NCI-H2171 treated with DMSO at 0.1 percent for 48 hours (cell line): ENCODE measurements at places on chromosomes 1 and 21.

DNA sequence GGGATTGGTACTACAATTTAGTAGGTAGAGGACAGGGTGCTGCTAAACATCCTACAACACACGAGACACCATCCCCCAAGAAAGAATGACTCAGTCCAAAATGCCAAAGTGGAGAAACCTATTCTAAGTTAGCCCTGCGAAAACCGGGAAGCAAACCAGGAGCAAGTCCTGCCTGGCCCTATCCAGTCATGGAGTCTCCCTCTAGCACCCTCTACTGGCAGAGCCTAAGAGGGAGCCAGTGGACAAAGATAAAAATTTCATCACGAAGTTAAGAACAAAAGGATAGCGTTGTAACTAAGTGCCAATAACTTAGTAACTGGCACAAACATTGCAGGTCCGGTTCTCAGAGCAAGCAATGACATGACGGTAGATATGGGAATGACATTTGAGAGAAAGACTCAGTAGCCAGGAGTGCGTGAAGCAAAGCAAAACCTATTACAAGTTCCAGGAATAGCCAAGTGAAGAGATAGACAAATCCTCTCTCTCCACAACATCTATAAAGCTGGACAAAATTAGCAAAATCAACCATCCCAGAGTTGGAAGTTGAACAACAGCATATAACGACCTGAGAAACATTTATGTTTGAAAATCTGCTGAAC lies 383.5 kb downstream of the OMA1 start:
- peak; percentile 42 for DNase-seq

DNA sequence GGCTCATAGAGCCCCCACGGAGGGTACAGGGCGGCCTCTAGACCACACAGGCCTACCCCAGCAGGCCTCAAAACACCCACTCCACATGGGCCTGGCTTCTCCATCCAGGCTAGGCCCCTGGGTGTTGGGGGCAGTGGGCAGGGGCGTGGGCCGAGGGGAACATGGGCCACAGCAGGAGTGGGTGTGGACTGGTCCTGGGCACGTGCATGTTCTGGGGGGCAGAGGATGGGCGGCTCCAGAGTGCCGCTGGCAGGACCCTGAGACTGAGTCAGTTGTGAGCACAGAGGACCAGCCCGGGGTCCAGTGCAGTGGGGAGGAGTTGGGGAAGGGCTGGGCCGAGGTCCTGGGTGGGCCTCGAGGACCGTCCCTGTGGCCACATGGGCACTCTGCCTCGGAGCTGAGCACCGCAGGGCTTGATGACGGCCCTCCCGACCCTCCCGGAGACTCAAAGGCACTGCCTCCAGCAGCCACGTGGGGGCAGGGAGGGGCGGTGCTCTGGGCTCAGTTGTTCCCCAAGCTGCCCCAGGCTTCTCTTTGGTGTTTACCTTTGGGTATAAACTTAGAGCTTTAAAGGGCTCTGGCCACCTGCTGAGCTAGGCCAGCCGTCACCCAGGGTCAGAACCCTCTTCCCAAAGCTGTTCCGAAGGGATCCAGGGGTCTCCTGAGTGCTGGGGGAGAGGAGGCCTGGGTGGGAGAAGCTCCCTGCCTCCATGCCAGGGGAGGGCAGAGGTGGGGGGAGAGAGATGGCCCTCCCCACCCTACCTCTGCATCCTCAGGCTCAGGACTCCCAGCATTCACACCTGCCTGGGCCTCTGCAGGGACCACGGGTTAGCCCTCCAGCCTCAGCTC lies 79.9 kb downstream of the MORN1 start:
- DNase-seq = peak; percentile 49

GRCh38 chr1:2589431-2590232 lies 3.1 kb downstream of the PRXL2B start:
- DNase-seq = no peak

DNA sequence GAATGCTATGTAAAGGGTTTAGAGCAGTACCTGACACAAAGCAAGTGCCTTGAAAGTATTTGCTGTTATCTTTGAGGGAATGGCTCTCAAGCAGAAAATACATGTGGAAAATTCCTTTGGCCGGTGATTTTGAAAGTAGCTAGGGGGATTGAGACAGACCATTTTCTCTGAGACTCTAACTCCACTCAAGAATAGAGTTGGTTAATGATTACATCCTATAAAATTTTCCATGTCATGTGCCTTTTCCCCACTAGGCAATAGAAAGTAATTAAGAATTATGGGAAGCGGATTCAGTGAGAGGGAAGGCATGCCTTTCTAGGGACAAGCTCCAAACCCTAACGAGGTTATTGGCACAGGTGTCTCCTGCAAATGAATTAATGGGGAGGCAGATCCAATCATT lies 276.0 kb downstream of the GPATCH2 start:
- DNase-seq = no peak

GRCh38 chr1:24139222-24139489 lies 3.8 kb downstream of the IL22RA1 start:
- no peak for DNase-seq

GRCh38 chr1:151336556-151336955 lies 9.3 kb upstream of the PI4KB start:
- DNase-seq = no peak

GRCh38 chr1:228770779-228771223 lies 35.5 kb downstream of the RHOU start:
- peak; percentile 90 for DNase-seq

GRCh38 chr1:38500352-38500751 lies 359.2 kb downstream of the RRAGC start:
- no peak for DNase-seq

DNA sequence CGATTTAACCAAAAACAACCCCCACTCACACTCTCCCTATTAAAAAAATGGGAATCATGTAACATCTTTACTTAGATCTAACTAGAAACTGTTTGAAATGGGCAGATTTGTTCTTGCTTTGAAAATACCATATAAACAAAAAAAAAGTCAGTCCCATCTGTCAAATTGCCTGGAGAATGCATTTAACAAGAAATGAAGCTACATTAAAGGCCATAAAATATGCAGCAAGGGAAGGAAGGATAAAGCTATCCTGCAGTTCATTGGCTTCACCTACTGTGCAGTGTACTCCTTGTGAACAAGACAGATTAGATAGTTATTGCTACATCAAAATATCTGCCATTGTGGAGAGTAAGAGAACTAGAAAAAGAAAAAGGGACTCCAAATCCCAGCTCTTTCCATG lies 160.5 kb downstream of the LRRC7 start:
- DNase-seq = peak; percentile 68

DNA sequence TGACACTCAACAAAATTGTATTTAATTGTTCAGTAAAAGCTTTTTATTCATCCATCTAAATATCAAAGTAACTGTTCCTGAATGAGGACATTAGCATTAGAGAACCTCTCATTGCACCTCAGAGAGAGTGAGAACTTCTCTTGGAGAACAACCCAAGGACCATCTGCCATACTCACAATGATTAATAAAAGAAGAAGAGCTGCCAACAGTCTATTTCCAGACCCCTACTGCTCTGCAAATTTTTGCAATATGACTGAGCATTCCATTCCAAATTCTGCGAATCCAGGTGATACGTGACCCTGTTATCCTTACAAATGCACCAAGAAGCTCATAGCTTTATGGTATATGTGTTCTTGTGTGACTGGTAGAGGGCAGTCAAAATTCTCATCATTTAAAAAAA lies 422.5 kb downstream of the NEGR1 start:
- no peak for DNase-seq

DNA sequence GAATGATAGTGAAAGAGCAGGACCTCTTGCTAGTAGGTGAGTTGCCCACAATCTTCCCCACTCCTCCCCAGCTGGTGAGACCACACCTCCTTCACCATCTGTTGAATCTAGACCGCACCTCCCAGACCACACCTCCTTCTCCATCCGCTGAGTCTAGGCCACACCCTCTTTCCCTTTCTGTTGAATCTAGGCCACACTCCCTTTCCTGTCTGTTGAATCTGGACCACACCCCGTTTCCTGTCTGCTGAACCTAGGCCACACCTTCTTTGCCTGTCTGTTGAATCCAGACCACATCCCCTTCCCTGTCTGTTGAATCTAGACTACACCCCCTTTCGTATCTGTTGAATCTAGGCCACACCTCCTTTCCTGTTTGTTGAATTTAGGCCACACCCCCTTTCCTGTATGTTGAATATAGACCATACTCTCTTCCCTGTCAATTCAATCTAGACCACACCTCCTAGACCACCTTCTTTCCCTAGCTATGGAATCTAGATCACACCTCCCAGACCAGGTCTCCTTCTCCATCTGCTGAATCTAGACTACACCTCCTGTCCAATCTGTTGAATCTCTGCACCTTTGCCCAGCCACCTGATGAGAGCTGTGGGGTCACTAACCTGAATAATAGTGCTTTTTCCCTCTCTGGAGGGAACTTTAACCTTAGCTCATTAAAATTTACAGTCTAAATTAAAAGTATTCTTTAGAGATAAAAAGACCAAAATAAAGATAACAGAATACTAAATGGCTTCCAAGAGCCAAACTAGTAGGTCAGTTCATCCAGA lies 116.3 kb downstream of the DAB1 start:
- DNase-seq = peak; percentile 85

DNA sequence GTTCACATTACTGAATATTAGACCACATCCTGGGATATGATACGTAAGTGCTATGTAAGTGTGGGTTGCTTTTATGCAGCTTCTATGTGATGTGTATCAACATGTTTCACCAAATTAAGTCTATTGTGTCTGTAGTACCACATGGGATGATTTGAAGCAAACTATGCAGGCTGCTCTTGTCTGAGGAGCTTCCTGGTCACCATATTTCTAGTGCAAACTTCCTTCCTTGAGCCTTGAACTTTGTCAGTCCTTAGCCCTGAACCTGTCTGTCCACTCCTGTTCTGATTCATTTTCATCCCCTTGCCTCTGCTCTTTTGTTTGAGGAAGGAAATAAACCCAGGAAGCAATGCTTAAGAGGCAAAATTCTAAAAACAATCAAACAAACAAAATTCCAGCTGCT lies 117.5 kb upstream of the VANGL1 start:
- DNase-seq = no peak

GRCh38 chr1:31627301-31627929 lies 9.9 kb downstream of the HCRTR1 start:
- no peak for DNase-seq
